ENCODE measurements at places on chromosomes 7 and 10. TPM values are rescaled to one million over a fixed set of nuclear protein-coding genes. Genes with fewer than 3 reads are reported as not detected.

Gene LRRD1
- not detected for total RNA-seq

Gene GPNMB
- total RNA-seq: not detected

Gene CTAGE6
- total RNA-seq: 0.33 TPM

Gene CHRM2
- total RNA-seq: not detected

Gene TPK1
- total RNA-seq: 15.1 TPM

Gene PRSS37
- not detected for total RNA-seq

Gene ENTPD7
- 1.1 TPM for total RNA-seq
